RWPE2 (cell line): ENCODE measurements at places on chromosomes 4 and X.
A peak's percentile ranks its signal among the peaks of the same experiment; 100 is the strongest.

DNA sequence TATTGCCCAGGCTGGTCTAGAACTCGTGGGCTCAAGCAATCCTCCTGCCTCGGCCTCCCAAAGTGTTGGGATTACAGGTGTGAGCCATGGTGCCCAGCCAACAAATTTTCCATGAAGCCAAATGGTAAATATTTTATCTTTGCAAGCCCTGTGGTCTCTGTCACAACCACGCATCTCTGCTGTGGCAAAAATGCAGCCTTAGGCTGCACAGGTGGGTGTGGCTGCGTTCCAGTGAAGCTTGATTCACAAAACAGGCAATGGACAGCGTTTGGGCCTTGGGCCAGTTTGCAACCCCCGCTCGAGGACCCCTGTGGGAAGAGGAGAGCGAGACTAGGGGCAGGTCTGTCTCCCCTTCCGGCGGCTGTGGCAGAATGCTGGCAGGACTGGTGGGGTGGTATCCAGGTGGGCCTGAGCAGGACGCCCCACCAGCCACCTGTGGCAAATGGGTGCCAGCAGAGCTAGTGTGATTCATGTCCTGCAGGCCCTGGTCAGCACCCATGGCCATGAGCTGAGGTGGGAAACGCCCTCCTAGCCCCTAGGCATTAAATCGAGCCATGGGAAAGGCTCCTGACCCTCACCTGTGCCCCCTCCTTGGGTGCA, 19.7 kb downstream of the HTRA3 start:
- H3K27me3 ChIP-seq, result no peaks in the 10 kb centered on the region
- H3K36me3 ChIP-seq, result no peaks in the 10 kb centered on the region

- H3K27ac ChIP-seq, result no peak overlapping the region
- H3K4me3 ChIP-seq, result no peak overlapping the region
- H3K4me1 ChIP-seq, result no peaks in the 10 kb centered on the region
Measured at GRCh38 chr4:146029147-146029546, 90.5 kb upstream of the ZNF827 start.

DNA sequence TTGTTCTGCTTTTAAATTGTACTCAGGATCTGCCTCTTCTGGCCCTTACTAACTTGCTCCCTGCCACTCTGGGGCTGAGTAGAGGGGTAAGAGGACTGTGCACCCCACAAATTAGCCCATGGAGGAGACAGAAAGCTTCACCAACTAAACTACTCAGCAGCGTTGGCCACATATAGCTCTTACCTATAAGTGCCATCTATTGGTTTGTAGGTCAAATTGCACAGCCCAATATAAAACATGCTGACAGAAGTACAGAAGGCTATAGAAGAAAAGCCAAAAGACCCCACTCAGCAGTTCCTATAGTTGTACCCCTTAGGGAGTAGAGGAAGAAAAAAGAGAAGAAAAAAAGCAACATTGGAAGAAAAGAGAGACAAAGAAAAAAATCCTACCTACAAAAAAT, 341.2 kb upstream of the FMR1 start:
- no peak for DNase-seq
- no peaks in the 10 kb centered on the region for H3K4me1 ChIP-seq
- no peak overlapping the region for H3K27ac ChIP-seq
- no peaks in the 10 kb centered on the region for H3K36me3 ChIP-seq

DNA sequence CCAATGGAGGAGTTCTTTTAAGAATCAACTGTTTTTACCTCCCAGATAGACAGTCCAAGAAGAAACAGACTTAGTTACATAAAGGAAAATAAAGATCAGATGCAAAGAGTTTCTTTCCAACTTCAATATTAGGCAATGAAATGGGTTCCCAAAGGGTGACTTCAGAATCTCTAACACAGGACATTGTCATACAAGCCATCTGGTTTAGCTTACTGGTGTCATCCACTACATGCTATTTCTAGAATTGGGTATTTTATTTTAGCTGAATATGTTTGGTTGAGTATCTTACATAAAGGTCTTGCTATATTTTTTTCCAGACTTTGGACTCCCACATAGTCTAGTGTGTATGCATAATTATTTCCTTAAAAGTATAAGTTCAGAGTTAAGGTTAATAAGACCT, 162.1 kb upstream of the SLC7A11 start:
- H3K4me3 ChIP-seq, result no peak overlapping the region
- no peak for DNase-seq
- H3K27ac ChIP-seq, result no peak overlapping the region
- peaks cover 31% of the 10 kb centered on the region for H3K4me1 ChIP-seq

- no peaks in the 10 kb centered on the region for H3K27me3 ChIP-seq
- DNase-seq, result no peak
- H3K4me1 ChIP-seq, result no peaks in the 10 kb centered on the region
- H3K36me3 ChIP-seq, result no peaks in the 10 kb centered on the region
Measured at GRCh38 chr4:120718979-120719566, 203.5 kb downstream of the PRDM5 start.

DNA sequence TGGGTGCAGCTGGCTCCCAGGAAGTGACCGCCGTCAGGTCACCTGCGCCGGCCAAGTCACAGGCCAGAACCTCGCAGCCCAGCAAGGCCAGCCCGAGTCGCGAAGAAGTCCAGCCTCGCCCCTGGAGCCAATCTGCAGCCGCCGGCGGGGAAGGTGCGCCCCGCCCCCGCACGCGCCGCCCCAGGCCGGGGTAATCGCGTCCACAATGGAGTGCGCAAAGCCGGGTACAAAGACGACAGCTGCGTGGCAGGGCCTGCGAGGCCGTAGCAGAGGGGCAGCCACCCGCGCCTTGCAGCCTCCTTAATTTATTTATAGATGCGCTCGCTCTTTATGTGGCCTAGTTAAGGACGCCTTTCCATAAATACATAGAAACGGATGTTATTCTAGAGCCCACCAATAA, 139.4 kb upstream of the CPEB2 start:
- no peak overlapping the region for H3K4me3 ChIP-seq
- no peak for DNase-seq
- no peak overlapping the region for H3K27ac ChIP-seq
- H3K4me1 ChIP-seq, result no peaks in the 10 kb centered on the region
- no peaks in the 10 kb centered on the region for H3K27me3 ChIP-seq

GRCh38 chr4:82569076-82569475, 7.3 kb upstream of the TMEM150C start:
- H3K4me1 ChIP-seq, result no peaks in the 10 kb centered on the region
- DNase-seq, result no peak
- no peaks in the 10 kb centered on the region for H3K27me3 ChIP-seq
- H3K36me3 ChIP-seq, result no peaks in the 10 kb centered on the region

GRCh38 chr4:184280591-184281071, 63.0 kb upstream of the ENPP6 start:
- H3K27me3 ChIP-seq, result no peaks in the 10 kb centered on the region
- H3K36me3 ChIP-seq, result no peaks in the 10 kb centered on the region
- H3K4me3 ChIP-seq, result no peak overlapping the region
- H3K4me1 ChIP-seq, result peaks cover 9% of the 10 kb centered on the region

GRCh38 chr4:165826166-165826565, 46.9 kb upstream of the TLL1 start:
- H3K36me3 ChIP-seq, result no peaks in the 10 kb centered on the region
- H3K27ac ChIP-seq, result no peak overlapping the region
- no peaks in the 10 kb centered on the region for H3K27me3 ChIP-seq

DNA sequence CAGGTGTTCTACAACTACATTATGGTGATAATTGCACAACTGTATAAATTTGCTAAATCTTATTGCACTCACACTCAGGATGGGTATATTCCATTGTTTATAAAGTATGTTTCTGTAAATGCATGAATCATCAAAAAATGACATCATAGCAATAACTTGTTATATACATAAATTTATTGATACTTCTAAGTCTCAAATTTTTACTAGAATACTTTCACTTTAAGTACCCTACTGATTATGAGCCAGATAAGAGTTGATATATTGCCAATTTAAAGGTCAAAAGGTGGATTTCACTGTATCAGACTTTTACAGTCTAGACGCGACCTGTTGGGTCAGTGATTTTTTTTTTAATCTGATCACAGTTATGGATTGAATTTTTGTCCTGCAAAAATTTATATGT, 37.4 kb upstream of the MTMR1 start:
- no peak overlapping the region for H3K27ac ChIP-seq
- no peaks in the 10 kb centered on the region for H3K4me1 ChIP-seq
- no peaks in the 10 kb centered on the region for H3K27me3 ChIP-seq
- no peak for DNase-seq
- H3K4me3 ChIP-seq, result no peak overlapping the region
- peaks cover 9% of the 10 kb centered on the region; the same call in 1 of the 2 replicates for H3K36me3 ChIP-seq

- no peaks in the 10 kb centered on the region for H3K36me3 ChIP-seq
- peak within 1 kb of the TSS; percentile 50 for H3K4me3 ChIP-seq
- peaks cover 3% of the 10 kb centered on the region for H3K27me3 ChIP-seq
- H3K27ac ChIP-seq, result peak within 1 kb of the TSS; percentile 32
- peaks cover 7% of the 10 kb centered on the region for H3K4me1 ChIP-seq
Measured at GRCh38 chr4:11428231-11428898, at the start of gene HS3ST1. Gene HS3ST1, minus strand, starts transcription at chr4:11428894. Its CDS starts 28,889 bp downstream, at chr4:11400005.

- H3K27ac ChIP-seq, result no peak overlapping the region
- no peaks in the 10 kb centered on the region for H3K27me3 ChIP-seq
- no peaks in the 10 kb centered on the region for H3K4me1 ChIP-seq
- no peak for DNase-seq
Measured at GRCh38 chr4:57448901-57449300, 338.7 kb upstream of the IGFBP7 start.

DNA sequence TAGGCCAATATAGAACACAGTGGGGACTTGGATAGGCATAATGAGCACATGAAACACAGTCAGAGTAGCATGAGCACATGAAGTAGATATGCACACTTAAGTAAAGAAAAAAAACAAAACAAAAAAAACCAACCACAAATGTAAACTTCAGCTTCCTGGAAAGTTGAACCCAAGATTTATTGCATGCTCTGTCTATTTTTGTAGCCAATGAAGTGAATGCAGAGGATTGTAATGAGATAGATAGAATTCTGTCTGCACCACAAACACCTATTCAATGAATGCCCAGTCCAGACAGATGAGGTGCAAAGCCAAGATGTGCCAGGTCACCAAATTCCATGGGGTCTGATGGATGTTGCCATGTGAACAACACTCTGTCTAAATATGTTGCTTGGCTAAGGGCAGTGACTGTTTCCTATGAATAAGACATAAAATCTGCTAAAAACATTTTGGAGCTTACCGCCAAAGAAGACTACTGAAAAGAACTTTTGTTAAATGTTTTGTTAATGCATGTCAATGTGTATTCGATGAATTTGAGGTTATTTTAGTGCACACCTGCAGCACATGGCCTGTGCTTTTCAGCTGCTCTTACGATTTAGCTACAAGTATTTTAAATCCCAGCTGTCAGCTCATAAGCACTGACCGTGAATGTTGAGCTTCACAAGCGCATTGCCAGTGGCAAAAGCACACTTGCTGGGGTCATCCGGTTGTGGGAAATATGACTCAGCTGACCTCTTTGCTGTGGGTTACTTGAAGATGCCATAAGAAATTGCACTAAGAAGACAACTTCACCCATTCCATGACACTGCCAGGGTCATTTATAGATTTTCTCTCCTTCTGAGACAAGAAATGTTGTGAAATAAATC, 374.8 kb upstream of the GNPDA2 start:
- H3K36me3 ChIP-seq, result no peaks in the 10 kb centered on the region
- no peak overlapping the region for H3K4me3 ChIP-seq
- no peak overlapping the region for H3K27ac ChIP-seq

DNA sequence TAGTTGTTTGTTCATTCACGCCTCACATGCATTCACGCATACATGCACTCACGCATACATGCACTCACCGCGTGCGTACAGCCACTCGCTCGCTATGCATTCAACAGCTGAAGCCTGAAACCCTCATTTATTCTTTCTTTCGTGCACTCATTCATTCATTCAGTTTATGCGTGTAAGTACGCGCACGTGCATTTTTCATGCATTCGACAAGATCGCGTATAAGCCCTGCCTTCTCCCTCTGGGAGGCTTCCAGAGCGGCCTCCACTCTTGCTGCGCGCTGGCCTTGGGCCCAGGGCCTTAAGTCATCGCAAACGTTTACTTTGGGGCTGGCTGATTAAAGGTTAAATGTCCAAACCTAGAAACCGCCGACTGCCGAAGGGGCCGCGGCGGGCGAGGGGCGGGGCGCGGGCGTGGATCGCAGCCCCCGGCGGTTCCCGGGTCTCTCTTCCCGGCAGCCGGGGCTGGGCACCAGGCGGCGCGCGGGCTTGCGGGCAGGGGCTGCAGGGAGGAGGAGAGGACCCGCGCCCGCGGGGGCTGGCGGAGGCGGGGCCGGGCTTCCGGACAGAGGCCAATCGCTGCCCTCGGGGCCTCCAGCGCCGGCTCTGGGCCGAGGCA, at the start of gene GYG2:
TSS of gene GYG2 (plus strand) at position 587 of the 615 bp plus-strand sequence. CDS start 1,259 bp downstream, outside the sequence.
- no peaks in the 10 kb centered on the region for H3K36me3 ChIP-seq
- H3K4me3 ChIP-seq, result peak within 1 kb of the TSS; percentile 15
- H3K27ac ChIP-seq, result no peak within 1 kb of the TSS
- DNase-seq, result no peak
- no peaks in the 10 kb centered on the region for H3K4me1 ChIP-seq
- no peaks in the 10 kb centered on the region for H3K27me3 ChIP-seq

GRCh38 chrX:149371986-149372385, 133.1 kb downstream of the IDS start:
- H3K4me1 ChIP-seq, result no peaks in the 10 kb centered on the region
- no peaks in the 10 kb centered on the region for H3K27me3 ChIP-seq
- H3K4me3 ChIP-seq, result no peak overlapping the region
- no peak overlapping the region for H3K27ac ChIP-seq
- DNase-seq, result no peak
- no peaks in the 10 kb centered on the region for H3K36me3 ChIP-seq

DNA sequence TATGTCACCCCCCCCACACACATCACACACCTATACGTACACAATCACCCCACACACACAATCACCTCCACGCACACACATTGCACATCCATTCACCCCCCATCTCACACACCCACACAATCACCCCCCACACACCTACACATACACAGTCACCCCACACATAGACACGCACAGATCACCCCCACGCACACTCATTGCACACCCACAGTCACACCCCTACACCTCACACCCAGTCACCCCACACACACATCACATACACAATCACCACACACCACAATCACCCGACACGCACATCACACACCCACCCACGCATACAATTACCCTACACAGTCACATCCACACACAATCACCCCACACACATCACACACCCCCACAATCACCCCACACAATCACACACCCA, 15.9 kb upstream of the TADA2B start:
- H3K27ac ChIP-seq, result no peak overlapping the region
- peaks cover 69% of the 10 kb centered on the region for H3K36me3 ChIP-seq
- no peak overlapping the region for H3K4me3 ChIP-seq
- no peaks in the 10 kb centered on the region for H3K27me3 ChIP-seq
- H3K4me1 ChIP-seq, result peaks cover 11% of the 10 kb centered on the region
